Fibroblast of mammary gland (primary cell): ENCODE measurements at places on chromosomes 3 and 15.

- no peak for DNase-seq
These were observed 34.0 kb downstream of the ZDHHC23 start for GRCh38 chr3:113981803-113982202.

DNA sequence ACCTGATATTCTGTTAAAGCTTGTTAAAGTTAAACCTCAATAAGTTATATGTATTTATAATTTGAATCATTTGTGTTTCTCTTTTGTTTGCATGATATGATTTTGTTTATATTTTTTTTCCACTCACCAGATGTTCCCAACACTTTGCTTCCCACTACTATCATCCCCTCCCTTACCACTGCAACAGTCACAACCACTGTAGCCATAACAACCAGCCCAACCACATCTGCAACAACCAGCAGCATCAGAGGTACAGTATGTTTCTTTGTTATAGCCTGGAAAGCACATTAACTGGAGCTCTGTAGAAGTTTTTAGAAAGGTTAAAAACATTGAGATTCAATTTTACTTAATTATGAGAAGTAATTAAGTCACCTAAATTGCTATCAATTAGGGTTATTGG lies 1011.9 kb downstream of the VGLL3 start:
- no peak for DNase-seq

GRCh38 chr15:45637141-45637540 lies 2.3 kb downstream of the SQOR start:
- no peak for DNase-seq

DNA sequence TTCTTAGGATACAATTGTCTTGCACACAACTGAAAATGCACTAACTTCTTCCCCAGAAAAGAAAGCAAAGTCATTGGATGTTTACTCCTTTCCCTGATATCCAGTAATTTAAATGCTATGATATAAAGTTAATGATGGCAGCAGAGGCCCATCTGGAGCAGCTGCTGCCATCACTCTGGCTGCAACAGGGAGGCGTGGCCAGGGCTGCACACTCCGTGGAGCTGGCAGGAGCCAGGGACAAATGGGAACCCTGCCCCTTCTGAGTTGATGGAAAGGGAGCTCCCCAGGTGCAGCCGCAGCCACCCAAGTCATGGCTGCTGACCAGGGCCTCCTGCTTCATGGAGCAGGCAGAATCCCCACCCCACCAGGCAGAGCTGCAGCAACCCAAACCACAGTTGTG lies 72.6 kb upstream of the ALDH1A3 start:
- DNase-seq, result no peak

DNA sequence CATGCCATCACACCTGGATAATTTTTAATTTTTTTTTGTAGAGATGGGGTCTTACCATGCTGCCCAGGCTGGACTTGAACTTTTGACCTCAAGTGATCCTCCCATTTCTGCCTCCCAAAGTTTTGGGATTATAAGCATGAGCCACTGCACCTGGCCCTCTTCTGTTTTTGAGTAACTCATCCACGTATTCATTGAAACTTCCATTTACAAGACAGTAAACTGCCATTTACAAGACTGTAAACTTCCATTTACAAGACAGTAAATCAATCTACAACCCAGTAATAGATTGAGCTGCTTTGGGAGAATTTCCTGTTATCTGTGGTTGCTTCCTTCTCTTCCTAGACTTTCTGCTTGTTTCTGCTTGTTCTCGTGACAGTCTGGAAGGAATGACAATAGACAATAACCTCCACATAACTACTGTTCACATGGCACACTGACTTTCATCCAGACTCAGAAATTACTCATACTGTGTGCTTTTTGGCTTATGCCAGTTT lies 114.7 kb upstream of the CCNL1 start:
- DNase-seq, result no peak

DNA sequence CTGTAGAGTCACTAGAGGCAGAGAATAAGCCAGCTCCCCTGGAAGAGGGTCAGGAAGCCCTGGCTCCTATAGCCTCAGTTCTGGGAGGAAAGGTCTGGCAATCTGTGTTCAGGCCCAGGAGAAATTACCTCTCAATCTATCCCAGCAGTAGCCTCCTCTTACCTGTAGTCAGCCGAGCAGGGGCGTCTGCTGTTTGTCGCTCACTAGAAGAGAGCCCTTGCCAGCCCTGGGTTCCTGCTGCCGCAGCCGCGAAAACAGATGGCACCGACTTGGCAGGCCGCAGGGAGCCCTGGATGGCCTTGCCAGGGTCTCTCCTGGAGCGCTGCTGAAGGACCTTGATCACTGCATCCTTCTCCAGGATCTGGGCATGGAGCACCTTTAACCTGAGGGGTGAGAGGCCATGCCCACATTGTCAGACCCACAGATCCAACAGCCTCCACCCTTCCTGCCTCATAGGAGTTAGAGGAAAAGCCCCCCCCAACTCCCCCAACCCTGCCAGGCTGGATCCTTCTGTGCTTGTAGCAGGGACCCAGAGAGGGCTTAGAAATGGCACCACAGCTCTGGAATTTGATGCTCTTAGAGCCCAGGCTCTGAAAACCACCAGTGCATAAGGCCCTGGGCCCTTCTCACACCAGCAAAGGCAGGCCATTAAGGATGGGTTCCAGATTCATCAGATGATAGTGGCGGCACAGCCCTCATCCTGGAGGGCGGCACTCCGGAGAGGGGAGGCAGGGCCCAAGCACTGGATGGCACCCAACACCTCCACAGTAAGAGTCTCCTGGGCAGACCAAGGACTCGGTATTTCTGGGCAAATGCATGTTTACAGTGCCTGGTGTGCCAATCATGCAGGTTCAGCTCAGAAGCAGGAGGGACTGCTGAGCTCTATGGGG lies 14.9 kb downstream of the AMOTL2 start:
- DNase-seq, result no peak

- no peak for DNase-seq
These were observed 62.2 kb downstream of the TLNRD1 start for GRCh38 chr15:81062937-81063336.

GRCh38 chr3:24154781-24155180 lies 209.7 kb downstream of the NR1D2 start:
- DNase-seq, result no peak
